ENCODE measurements at places on chromosomes 6 and 20.

DNA sequence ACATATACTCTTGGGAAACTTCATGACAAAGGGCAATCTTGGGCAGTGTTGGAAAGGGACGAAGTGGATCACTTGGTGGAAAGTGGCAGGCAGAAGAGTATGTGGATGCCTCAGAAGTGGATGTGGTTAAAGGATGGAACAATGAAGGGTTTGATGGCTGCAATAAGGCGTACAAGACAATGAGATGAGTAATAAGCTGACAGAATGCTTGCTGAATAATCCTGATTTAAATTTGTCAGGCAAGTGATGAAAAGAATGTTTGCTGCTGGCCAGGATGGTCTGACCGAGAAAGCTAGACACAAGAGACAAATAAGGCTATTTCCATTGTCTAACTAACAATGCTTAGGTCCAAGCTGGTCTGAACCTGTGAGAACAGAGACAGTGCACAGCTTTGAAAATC is 61.6 kb upstream of the CEP85L start:
- DNase-seq, result peak; percentile 80

- DNase-seq, result no peak
Measured at GRCh38 chr6:105080279-105080678, 99.5 kb downstream of the POPDC3 start.

GRCh38 chr20:8542110-8542486 is 410.0 kb downstream of the PLCB1 start:
- peak; percentile 76 for DNase-seq

- no peak for DNase-seq
Measured at GRCh38 chr20:53586640-53587039, 7.0 kb downstream of the ZNF217 start.

GRCh38 chr20:17698384-17698783 is 1.4 kb upstream of the BANF2 start:
- DNase-seq, result no peak

GRCh38 chr6:65450451-65450850 is 256.6 kb downstream of the EYS start:
- no peak for DNase-seq
